ENCODE measurements at places on chromosomes 16 and 17.

GRCh38 chr16:84928679-84929420 is 82.5 kb downstream of the ZDHHC7 start:
- DNase-seq, result peak; percentile 96

GRCh38 chr16:48617104-48617705 is 7.2 kb upstream of the N4BP1 start:
- no peak for DNase-seq

DNA sequence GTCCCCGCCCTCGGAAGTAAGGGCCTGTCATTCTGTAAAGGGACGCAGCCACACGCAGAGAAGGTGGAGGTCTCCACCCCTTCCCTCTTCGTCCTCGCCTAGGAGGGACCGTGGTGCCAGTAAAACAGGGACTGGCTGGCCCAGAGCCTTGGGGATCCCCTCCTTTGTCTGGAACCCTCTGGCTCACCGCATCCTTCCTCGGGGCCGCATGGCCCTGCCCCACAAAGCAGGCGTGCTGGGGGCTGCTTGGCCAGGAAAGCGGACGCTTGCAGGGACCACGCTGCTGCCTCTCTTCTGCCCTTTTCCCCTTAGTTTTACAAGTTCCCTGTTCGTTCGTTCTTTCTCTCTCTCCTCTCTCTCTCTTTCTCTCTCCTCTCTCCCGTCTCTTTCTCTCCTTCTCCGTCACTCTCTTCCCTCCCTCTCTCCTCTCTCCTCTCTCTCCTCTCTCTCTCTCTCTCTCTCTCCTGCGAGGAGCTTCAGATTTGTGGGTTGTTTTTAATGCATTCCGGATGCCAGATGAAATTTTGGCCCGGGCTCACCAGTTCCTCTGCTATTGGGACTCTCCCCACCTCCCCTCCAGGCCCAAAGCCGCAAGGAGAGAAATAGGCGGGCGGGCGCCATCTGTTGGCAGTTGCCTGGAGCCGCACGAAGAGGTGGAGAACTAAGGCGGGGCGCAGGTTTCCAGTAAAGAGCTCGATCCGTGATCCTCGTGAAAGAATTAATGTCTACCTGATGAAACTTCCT is 35.1 kb upstream of the CDRT4 start:
- peak; percentile 98 for DNase-seq

GRCh38 chr16:2501946-2502895 is 11.5 kb upstream of the ATP6V0C start:
- no peak for DNase-seq

DNA sequence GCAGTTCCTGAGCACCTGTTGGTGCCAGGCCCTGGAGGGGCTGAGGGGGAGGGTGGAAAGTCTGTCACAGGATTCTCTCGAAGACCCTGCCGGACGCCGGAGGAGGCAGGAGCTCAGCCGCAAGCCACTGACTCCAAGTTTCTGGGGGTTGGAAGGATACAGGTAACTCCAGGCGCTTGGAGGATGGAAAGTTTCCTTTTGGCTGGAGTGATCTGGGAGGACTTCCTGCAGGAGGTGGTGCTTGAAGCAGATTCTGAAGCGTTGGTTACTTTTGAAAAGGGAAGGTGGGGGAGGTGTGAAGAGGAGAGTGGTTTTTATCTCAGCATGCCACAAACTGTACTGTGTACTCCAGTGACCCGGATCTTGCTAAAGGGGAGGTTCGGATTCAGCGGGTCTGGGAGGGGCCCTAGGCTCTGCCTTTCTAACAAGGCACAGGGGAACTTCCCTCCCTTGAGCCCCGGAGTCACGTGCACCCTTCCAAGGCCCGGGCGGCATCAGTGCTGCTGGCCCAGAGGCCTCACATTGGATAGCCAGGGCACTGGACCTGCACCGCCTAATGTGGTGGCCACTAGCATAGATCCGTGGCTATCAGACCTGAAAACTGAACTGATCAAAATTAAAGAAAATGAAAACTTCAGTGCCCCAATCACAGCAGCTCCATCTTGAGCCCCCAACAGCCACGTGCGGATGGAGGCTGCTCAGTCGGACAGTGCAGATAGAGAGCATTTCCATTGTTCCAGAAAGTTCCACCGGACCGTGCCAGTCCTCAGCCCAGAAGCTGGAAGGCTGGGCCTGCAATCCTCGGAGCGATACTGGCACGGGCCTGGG is 42.2 kb upstream of the GSE1 start:
- peak; percentile 88 for DNase-seq

Measured in posterior vena cava (tissue), 2 donors.